ENCODE measurements at places on chromosomes 11 and 22. TPM values are rescaled to one million over a fixed set of nuclear protein-coding genes. Genes with fewer than 3 reads are reported as not detected.

CHADL gene
- 2.5 TPM for total RNA-seq

DNA sequence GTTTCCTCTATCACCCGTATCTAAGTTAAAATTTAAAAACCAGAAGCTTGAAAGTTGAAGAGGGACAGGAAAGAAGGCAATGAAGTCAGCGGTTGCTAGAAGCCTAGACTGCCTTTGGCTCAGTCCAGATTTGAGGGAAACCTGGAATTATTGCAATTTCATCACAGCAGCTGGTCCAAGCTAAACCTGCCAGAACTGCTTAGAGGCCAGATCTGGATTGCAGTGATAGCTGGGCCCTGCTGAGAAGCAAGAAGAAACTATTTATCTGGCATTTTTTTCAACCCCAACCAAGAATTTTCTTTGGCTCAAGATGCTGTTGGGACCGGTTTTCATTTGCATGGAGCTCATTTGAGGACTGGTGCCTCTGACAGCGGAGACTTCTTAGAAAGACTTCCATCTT, 121.5 kb upstream of the TEAD1 start:
- no peak for DNase-seq

ALG9 gene
- total RNA-seq, result 21.0 TPM

PRG2 gene
- not detected for total RNA-seq

DNA sequence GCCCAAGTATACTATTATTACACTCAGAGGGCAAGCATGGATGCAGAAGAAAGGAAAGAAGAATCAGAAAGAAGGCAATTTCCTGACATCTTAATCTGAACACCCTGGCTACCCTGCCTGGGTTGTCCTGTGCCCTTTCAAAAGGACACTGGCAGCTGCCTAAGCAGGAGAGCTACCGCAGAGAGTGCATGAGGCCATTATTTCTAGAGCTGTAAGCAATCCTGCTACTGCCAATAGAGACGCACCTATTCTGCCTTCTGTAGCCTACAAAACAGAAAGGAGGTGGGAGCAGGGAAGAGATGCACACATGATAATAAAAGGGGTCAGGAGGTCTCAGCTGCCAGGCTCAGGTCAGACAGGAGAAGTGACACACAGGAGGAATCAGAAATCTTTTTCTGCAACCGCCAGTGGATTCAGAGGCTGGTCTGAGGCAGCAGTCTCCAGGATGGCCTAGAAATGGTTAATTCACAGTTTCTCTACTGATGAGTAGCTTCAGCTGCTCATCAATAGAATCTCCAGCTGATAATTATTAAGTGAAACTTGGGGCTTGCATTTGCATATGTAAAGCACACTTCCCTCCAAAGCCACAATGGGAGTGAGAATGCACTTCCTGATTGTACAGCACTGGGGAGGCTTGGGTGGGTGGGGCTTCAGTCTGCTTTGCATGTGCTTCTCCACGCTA, 253.9 kb downstream of the LARGE1 start:
- no peak for DNase-seq

DNA sequence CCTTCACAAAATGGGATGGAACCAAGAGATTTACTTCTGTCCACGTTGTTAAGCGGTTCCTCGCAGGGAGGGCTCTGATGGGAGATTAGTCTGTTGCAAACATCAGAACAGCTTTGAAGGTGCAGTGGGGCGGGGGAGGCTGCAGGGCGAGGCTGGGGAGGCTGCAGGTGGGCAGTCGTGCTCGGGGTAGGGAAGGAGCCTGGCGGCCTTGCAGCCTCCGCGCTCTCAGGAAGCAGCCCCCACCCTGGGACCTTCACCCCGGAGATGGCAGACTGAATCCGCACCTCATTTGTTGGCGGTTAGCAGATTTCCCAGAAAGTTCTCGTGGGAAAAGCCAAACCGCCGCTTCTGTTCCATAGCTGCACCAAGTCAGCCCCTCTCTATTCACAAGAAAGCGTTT, 237.3 kb downstream of the BRD1 start:
- no peak for DNase-seq

DNA sequence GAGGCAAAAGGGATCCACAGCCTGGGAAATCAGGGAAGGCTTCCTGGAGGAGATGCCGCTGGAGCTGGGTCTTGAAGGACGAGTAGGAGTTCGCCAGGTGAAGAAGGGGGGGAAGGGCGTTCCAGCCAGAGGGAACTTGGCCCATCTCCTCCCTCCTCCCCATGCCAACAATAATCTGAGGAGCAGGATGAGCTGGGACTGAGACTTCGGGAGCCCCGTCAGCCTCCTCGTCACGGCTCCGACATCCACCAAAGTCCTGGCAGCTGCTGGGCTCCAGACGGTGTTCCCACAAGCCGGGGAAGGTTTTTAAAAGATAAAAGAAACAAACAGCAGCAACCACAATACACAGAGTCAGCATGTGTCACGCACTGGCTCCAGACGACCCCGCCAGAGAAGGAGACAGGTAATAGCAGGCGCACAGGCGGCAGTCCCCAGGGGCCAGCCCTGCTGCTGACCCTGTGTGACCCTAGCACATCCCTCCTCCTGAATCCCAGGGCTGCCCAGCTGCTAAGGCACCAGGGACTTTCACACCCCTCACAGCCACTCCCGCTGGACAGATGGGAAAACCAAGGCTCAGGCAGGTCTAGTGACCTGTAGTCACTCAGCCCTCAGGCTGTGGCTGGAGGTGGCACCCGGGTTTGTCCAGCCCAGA, 37.3 kb downstream of the NUP50 start:
- no peak for DNase-seq

SYT8 gene
- total RNA-seq, result not detected

SOX6 gene
- total RNA-seq, result 2.0 TPM

All from omental fat pad (tissue), 4 donors.